ENCODE measurements at places on chromosomes 1 and 21. TPM values are rescaled to one million over a fixed set of nuclear protein-coding genes. Genes with fewer than 3 reads are reported as not detected.

DNA sequence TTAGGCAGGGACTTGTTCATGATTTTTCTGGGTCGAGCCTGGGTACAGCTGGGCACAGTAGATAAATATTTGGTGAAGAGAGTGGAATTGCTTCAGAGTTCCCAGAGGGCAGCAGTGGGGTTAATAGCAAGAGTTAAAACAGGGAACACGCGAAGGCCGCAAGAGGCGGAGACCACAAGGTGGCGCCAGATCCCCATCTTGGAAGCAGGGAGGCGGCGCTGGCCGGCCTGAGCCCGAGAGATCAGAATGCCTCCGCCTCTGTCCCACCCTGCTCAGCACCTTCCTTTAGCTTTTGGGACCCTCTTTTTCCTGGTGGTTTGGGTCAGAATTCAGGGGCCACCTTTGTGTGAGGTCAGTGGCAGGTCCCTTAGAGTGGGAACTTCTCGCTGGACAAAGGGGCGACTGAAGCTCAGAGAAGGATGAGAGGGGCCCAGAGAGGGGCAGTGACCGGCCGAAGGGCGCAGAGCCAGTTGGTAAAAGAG is 6.5 kb upstream of the PADI2 start:
- DNase-seq = peak; percentile 94
- peaks cover 16% of the 10 kb centered on the region for H3K4me1 ChIP-seq
- no peak overlapping the region for H3K27ac ChIP-seq
- no peaks in the 10 kb centered on the region for H3K36me3 ChIP-seq
- H3K4me3 ChIP-seq = no peak overlapping the region
- H3K27me3 ChIP-seq = no peaks in the 10 kb centered on the region

Gene TNFSF4
- 1.2 TPM for total RNA-seq

Gene AQP10
- total RNA-seq = not detected

Gene SWT1
- 5.7 TPM for total RNA-seq

Data from GM23338 (cell line).